ENCODE measurements at places on chromosomes 4 and X. TPM values are rescaled to one million over a fixed set of nuclear protein-coding genes. Genes with fewer than 3 reads are reported as not detected.

Gene FRAS1
- total RNA-seq = 1.2 TPM

Gene CENPVL2
- total RNA-seq = not detected

Gene ADH7
- not detected for total RNA-seq

Gene ALB
- not detected for total RNA-seq

Gene ASB11
- total RNA-seq = 0.17 TPM

Gene UGT2B10
- total RNA-seq = 0.24 TPM

Gene TXK
- total RNA-seq = 3.1 TPM

Gene DMRTC1B
- not detected for total RNA-seq

Gene FAM184B
- total RNA-seq = 0.13 TPM

Gene AMBN
- total RNA-seq = not detected

Gene SYNPO2
- total RNA-seq = 91.1 TPM

Gene POU4F2
- total RNA-seq = not detected

Gene C1QTNF7
- 1.5 TPM for total RNA-seq

Gene TMPRSS11F
- total RNA-seq = not detected

Gene DCX
- 0.22 TPM for total RNA-seq

Gene GBA3
- total RNA-seq = 4.0 TPM

Gene HSFX3
- total RNA-seq = not detected

Gene MOSPD2
- 14.7 TPM for total RNA-seq

- DNase-seq = no peak
These were observed 26.8 kb upstream of the DUSP21 start for GRCh38 chrX:44817029-44817428.

DNA sequence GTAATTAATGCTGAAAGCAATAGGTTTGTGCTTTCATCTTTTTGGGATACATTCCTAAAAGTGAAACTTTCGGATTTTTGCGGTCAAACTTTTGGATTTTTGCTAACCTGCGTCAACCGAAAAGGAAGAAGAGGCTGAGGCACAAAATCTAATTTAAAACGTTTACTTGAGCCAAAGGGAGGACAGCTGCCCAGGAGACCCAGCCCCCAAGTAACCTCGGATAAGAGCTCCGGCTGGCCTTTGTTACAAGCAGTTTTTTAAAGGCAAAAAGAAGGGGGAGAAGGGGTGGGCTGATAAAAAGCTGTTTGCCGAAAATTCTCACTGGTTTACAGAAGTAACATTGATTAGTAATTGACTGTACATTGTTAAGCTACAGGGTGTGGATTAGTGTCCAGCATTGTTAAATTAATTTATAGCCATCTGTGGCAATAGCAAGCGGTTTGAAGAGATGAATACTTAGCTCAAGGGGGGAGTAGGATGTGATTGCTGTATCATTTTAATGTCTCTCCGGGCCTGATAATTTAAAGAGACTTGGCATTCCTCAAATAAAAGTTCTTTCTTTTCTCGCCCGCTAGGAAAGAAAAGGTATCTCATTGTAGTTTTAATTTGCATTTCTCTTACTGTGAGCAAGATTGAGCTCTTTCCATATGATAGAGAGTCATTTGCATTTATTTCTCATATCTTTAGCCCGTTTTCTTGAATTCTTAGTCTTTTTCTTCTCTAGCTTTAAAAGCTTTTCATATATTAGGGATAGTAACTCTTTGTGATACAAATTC is 59.1 kb upstream of the USP9X start:
- DNase-seq = no peak

DNA sequence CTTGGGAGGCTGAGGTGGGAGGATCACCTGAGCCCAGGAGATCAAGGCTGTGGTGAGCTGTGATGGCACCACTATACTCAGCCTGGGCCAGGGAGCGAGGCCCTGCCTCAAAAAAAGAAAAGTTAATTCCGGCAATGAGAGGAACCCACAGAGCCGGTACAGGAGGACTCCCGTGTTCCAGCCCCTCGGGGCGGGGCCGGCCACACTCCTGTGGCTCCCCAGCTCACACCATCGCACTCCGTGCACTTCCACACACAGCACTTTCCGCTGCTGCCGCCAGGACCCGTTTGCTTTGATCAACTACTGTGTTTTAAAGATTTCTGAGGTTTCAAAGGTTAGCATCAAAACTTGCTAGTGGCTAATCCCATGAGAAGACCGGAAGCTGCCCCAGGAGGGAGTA is 171.7 kb downstream of the AFAP1 start:
- DNase-seq = no peak

GRCh38 chrX:41526925-41527324 is 79.8 kb downstream of the NYX start:
- DNase-seq = no peak

DNA sequence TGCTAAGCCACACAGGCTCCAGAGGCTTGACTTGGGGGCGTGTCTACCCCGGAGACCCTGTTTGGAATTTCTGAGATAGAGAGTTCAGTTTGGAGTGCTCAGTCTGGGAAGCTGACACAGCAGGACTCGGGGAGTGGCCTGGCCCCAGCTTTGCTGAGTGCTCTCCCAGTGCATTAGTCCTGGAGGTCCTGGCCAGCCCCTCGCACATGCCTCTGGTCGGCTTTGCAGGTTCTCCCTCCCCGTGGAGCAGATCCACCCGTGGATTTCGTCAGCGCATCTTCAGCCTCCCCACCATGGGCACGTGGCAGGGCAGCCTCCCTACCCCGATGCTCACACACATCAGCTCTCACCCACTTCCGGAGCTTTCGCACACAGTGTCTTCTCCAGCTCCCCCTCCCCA is 65.2 kb downstream of the PSAPL1 start:
- no peak for DNase-seq

DNA sequence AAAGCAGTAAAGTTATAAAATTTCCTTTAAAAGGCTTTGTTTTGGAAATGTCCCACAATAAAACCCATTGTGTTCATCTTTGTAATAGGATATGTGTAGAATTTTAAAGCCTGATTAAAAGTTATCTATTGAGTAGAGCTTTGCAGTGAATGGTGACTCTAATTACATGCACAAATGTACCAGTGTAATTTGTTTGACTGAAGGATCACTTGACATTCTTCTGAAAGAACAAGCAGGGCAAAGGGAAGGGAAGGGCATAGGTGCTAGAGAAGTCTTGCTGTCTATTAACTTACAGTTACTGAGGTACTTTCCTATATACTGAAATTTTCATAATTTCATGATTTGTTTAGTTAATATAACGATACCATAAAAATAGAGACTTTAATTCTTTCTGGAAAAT is 70.8 kb downstream of the STIM2 start:
- no peak for DNase-seq

- DNase-seq = no peak
These were observed 93.8 kb downstream of the APBB2 start for GRCh38 chr4:41120297-41121217.

- DNase-seq = no peak
These were observed 28.8 kb downstream of the CCNI start for GRCh38 chr4:77047037-77047436.

GRCh38 chr4:183409483-183409882 is 35.0 kb upstream of the CDKN2AIP start:
- DNase-seq = no peak

GRCh38 chr4:51894059-51894645 is 51.2 kb downstream of the DCUN1D4 start:
- DNase-seq = no peak

DNA sequence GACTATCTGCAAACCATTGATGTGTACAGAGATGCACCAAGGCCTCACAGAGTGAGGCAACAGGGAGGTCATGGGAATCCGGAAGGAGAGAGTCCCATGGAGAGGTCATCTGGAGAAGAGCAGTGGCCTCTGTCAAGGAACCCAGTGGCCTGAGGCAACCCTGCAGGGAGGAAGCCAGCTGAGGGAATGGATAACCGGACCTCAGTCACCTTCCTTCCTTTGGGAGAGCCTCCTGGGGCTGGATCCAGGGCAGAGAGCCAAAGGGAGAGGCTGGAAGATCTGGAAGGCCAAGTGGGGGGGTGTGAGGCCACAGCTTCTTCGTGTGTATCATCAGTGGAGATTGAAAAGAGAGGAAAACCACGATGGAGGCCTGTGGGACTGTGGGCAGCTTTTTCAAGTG is 24.3 kb upstream of the CD38 start:
- DNase-seq = no peak

DNA sequence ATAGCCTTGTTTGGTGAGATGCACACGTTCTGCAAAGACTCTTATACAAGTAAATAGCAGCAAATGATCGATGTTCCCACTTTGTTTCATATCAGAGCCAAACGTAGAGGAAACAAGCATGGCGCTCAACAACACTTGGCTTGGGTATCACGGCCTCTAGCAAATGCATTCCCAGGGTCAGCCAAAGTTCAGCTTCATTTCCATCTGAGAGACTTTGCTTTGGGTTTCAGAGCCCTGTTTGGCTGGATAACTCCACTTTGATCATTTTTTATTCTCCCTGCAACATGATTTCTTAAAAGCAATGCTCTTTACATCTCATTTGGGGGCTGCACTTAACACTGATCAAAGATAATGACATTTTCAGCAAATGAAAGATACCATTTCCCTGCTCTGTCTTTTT is 199.2 kb upstream of the FAM9B start:
- no peak for DNase-seq

- DNase-seq = no peak
These were observed 1826.0 kb downstream of the STIM2 start for GRCh38 chr4:28686618-28687017.

DNA sequence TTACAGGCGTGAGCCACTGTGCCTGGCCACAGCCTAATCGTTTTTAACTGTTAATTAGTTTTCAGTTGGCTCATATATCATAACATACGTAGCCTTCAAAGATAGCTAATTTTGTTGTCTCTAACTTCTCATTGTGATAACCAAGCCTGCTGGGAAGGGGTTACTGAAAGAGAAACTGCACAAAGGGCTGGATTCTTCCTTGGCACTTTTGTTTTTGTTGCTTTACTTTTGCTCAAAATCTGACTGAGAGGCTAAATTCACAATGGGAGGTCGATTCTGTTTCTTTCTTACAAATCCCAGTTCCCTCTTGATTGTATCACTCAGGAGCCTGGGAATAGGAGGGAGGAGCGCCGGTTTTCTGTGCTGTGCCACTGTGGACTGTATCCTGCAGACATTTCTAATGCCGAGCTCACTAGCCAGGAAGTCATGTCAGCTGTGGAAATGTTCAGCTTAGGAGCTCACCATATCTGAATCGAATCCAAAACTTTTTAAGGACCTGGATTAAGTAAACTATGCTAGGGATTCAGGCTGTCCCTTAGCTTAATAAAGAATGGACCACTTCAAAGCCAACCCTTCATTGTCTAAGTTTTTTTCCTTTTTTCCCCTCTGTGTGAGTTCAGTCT is 120.5 kb upstream of the FAT1 start:
- DNase-seq = peak; percentile 44

- no peak for DNase-seq
These were observed 44.6 kb upstream of the ANKRD50 start for GRCh38 chr4:124757126-124757525.
